Amniotic epithelial cell (primary cell): ENCODE measurements at places on chromosomes 12 and 14.

GRCh38 chr14:22998329-22999012 lies 11.5 kb downstream of the C14orf93 start:
- no peak for DNase-seq

DNA sequence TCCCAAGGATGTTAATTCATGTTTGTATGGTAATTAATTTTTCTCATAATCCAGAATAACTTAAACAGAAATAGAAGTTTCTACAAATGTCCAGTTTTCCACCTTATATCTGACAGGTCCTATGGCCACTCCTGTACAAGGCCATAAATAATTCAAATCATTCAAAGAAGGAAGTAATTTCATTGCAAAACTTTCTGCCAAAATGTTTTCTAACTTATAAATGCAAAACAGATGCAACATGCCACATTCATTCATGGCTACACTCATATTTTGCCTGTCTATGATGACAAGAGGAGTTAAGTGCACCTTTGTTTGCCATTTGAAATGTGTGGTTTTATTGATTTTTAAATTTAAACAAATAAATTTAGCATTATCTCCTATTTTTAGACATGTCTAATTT lies 34.4 kb downstream of the ITPR2 start:
- no peak for DNase-seq

- DNase-seq, result no peak
These were observed 8.5 kb downstream of the TRPV4 start for GRCh38 chr12:109824731-109825130.

- DNase-seq, result peak; percentile 87
These were observed 97.2 kb downstream of the ZC3H14 start for GRCh38 chr14:88660056-88660455.

- DNase-seq, result no peak
These were observed 166.2 kb downstream of the ANO2 start for GRCh38 chr12:5778821-5779220.

DNA sequence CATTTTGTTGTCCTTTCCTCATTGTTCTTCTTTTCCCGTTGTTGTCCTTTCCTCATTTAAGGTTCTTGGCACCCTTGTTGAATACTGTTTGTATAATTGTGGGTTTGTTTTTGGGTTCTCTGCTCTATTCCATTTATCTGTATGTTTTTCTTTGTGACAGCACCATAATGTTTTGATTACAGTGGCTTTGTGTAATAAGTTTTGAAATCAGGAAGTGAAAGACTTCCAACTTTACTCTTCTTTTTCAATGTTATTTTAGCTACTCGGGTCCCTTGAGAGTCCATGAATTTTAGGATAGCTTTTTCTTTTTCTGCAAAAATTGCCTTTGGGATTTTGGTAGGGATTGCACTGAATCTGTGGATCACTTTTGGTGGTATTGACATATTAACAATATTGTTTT lies 28.1 kb downstream of the ETNK1 start:
- DNase-seq, result no peak

GRCh38 chr12:18221726-18222125 lies 39.6 kb upstream of the PIK3C2G start:
- no peak for DNase-seq

- DNase-seq, result peak; percentile 44
These were observed 103.8 kb upstream of the ETV6 start for GRCh38 chr12:11545484-11546330.

DNA sequence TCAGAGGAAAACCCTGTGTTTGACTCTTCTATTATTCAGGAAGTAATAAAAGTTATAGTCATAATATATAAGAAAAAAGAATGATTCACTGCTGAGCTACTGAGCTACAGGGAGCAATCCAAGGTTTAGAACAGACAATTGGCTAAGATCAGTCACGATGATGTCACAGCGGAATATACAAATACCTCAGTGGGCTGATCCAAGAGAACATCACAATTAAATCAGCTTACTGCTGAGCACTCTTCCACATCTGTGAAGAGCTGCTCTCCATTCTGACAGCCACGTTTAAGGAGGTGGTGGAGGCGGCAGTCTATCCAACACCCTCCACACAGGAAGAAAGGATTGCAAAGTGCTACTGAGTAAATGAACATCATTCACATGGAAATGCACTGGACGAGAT lies 271.0 kb downstream of the APAF1 start:
- DNase-seq, result no peak

DNA sequence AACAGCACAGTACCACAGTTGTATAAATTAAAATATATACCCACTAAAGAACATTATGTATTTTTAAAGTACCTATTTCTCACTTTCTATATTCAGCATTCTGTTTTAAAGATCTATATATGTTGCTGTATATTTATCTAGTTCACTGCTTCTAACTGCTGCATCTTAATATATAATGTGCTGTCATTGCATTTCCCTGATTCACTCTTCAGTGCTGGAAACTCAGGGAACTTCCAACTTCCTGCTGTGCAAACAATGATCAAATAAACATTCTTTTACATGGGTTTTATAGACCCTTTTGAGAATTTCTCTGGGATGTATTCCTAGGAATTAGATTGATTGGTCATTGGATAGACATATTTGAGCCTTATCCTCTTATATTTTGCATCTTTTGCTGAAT lies 379.1 kb downstream of the APAF1 start:
- DNase-seq, result no peak

DNA sequence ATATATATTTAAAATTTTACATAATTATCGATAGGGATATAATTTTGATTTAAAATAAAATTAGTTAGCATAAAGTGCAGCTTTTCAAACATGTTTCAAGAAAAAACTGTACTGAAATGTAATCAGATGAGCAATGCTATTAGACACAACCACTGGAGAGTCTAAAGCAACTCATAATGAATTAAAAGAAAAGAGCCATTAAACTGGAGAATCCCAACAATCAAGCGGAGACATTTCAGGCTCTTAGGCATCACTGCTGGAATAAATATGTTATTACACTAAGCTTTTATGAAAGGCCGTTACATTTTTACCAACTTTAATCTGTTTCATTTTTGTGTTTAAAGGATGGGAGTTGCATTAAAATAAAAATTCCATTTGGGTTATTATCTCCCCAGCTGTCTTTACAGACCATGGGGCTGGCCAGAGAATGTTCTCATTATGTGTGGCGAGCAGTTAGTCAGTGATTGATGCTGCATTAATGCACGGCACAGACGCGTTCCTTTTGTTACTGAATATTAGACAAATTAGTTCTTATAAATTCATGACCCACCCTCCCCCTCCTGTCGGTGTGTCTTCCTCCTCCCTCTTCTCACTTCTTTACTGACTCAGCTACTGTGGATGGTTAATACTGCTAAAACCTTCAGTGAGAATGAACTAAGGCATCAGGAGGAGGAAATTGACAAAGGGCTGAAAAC lies 156.8 kb downstream of the PDZRN4 start:
- DNase-seq, result no peak

- no peak for DNase-seq
These were observed 39.7 kb downstream of the LRIG3 start for GRCh38 chr12:58880639-58881038.

DNA sequence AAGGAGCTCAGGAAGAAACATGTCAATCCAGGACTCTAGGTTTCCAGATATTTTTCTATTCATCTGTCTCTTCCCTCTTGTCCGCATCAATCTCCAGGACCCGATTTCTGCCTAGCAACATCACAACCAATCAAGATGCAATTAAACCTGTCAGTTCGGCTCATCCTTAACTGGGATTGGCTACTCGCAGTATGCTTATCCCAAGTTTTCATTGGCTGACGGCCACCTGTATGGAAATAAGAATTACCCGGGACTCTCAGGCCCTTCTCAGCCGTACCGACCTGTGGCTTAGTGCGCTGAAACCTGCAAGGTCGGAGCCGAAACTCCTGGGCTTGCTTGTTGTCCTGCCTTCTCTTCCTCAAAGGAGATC lies 20.4 kb upstream of the ATP5MC2 start:
- peak; percentile 93 for DNase-seq

- no peak for DNase-seq
These were observed 11.7 kb downstream of the PELI2 start for GRCh38 chr14:56129933-56130332.

GRCh38 chr12:53274445-53274844 lies 6.3 kb downstream of the ESPL1 start:
- DNase-seq, result no peak

- DNase-seq, result peak; percentile 73
These were observed at the start of gene SETD1B for GRCh38 chr12:121803861-121804416. TSS of gene SETD1B (plus strand) at chr12:121804009. CDS start at chr12:121804738, 729 bp downstream.

- DNase-seq, result no peak
These were observed 248.3 kb upstream of the LRIG3 start for GRCh38 chr12:59168647-59169046.

DNA sequence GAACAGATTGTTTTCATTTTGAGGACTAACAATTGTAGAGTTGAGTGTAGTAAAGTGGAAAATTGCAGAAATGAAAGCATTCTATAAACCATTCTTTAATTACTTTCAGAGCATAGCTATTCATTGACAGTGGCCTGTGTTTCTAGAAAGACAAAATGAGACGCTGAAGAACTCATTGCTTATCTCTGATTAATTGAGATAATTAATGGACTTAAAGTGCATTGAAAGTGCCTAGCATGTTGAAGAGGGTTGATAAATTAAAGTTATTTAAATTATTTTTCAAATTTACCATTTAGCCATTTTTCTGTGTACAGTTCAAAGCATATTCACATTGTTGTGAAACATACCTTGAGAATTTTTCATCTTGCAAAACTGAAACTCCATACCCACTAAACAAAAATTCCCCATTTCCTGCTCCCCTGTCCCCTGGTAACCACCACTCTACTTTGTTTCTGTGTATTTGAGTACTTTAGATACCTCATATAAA lies 57.4 kb downstream of the DAAM1 start:
- no peak for DNase-seq

GRCh38 chr14:58797010-58797429 lies 159.3 kb downstream of the DACT1 start:
- DNase-seq, result peak; percentile 29

DNA sequence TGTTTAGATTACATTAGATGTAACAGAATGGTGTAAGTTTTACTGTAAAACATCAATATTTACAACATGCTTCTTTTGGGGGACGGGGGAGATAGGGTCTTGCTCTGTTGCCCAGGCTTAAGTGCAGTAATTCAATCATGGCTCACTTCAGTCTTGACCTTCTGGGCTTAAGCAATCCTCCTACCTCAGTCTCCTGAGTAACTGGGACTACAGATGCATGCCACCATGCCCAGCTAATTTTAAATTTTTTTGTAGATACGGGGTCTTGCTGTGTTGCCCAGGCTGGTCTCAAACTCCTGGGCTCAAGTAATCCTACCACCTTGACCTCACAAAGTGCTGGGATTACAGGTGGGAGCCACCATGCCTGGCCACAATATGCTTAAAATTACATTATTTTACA lies 23.8 kb downstream of the TUBA1A start:
- DNase-seq, result no peak

DNA sequence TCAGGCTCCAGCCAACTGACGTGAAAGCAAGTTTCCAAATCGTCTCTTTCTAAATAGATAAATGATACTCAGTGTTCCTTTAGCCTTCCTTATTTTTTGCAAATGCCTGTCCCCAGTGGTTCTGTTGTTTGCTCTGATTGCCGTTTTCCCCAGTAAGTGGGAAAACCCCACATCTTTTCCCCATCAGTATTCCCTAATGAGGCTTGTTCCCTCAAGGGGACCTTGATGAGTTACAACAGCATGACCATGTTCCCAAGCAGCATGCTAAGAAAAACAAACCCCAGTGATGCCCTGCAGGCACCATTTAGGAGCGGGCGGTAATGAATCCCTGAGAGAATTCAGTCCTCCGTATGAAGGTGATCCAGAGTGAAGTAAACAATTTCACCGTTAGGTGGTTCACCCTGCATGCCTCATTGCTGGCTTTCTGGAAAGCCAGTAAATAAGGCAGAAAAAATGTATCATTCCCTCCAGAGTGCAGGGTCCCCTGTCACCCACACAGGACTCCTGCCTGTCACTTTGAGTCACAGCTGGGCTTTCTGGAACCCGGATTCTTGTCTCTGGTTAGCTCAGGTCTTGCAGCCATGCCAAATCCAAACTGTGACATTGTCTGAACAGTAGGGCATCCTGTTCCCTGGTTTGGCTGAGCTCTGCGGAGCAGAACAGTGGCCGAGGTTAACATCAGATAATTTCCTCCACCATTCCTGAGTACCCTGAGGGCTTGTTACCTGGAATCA lies 222.6 kb downstream of the RGS6 start:
- no peak for DNase-seq

DNA sequence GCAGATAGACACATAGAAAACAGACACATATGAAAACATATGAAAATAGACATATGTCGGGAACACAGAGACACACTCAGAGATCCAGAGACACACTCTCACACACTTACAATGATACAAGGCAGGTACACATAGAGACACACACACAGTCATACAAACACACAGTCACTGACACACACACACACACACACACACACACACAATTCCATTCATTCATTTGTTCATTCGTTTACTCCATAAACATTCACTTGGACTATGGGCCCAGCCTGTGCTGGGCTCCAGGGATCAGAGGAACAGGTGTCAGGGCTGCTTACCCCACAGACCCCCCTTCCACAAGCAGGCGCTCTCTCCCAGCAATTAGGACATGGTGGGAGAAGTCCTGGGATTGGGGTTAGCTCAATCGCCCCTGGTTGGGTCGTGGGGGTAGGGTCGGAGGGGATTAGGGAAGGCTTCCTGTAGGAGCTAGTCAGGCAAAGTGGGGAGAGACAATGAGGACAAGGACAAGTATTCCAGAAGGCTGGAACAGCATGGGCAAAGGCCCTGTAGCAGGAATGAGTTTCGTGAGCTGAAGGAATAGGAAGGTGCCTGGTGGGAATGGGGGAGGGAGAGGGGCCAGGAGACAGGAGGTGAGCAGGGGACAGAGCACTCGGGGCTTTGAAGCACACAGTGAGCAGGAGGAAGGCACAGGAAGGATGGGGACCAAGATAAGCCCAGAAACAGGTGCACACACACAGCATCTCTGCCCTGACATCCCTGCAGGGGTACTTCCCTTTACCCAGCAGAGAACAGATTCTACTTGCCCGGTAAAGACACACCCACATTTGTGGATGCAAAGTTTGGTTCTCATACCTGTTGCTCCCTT lies 6.5 kb downstream of the RASAL1 start:
- no peak for DNase-seq

- peak; percentile 50 for DNase-seq
These were observed 111.5 kb downstream of the NT5DC3 start for GRCh38 chr12:103729499-103729898.

- no peak for DNase-seq
These were observed 9.1 kb upstream of the BDKRB2 start for GRCh38 chr14:96195441-96196081.
